Activated CD4-positive, alpha-beta T cell treated with anti-CD3 and anti-CD28 coated beads, Interleukin-10, Interleukin-2, amounts not matched to agents 100 ng/mL and 50 ng/mL, durations not matched to agents 16 hours and 8 hours (primary cell): ENCODE measurements at places on chromosomes 16 and 17.

GRCh38 chr17:68184816-68185436, 62.9 kb upstream of the AMZ2 start:
- peak; percentile 81 for DNase-seq

DNA sequence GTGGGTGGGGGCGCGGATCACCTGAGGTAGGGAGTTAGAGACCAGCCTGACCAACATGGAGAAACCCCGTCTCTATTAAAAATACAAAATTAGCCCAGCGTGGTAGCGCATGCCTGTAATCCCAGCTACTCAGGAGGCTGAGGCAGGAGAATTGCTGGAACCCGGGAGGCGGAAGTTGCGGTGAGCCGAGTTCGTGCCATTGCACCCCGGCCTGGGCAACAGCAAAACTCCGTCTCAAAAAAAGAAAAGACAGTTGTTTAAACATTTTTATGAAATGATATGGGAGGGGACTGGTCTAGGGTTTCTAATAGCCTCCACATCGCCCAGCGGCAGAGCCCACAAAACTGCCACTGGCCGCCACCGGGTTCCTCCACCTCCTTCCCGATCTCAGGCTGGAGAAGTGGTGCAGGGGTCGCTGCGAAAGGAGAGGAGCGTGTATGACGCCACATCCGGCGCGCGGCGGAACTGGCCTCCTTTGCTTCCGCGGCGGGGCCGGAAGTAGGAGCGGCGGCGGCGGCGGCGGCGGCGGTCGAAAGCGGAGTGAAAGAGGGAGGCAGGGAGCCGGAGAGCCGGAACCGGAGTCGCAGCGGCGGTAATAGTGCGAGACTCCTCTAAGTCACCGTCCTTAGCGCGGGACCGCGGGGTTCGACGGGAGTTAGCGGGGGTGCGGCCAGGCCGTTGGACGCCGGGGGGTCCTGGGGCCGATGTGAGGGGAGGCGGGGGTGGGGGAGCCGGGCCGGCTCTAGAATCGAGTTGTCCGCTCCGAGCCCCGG, at the start of gene PPP4C:
Gene PPP4C, plus strand, starts transcription at position 492 of the 773 bp plus-strand sequence. CDS start 384 bp downstream, outside the sequence.
- DNase-seq: peak; percentile 92

DNA sequence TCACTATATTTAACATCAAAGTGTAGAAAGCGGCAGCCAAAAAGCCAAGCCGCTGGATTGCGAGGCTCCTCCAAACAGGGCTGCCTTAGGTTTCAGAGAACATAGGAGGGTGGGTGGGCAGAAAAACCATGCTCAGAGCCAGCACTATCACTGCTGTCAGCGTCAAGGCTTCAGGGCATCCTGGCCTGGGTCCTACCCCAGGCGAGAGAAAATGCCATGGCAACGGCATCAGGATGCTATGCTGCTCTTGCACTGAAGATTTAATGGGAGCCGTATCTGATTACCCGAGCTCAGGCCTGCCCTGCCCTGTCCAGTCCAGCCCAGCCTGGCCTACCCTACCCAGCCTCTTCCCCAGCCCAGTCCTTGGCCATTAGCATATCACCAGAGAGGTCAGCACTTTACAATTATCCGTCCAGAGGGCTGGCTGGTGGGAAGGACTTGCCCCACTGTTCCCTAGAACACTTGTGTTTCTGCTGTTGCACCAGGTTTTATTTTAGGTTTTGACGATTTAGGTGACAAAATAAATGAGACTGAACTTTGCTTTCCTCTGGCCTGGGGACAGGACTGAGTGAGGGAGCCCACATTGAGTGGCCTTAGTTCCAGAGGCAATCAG, 61.1 kb downstream of the TOM1L2 start:
- no peak for DNase-seq

DNA sequence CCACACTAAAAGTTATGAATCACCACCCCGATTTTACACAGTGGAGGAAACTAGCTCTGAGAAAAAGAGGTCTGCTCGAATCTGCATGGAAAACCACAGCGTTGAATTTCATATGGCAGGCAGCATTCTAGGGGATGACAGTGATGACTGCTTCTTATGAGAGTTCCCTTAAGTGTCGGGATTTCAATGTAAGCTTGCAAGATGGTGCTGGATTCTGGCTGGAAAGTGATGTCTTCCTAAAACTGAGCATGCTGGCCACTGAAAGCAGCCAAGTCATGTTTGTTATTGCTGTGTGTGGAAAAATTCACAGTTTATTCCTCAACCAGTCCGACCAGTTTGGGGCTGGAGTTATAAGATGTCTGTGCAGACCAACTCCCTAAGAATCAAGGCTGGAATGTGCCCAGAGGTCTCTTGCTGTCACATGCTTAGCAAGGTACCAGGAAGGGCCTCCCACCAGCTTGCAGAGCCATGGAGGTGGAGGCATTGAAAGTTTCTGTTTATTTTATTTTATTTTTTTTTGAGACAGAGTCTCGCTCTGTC, 37.2 kb upstream of the GAN start:
- DNase-seq: no peak

- no peak for DNase-seq
Measured at GRCh38 chr16:48112600-48112999, 43.2 kb downstream of the ABCC12 start.

- no peak for DNase-seq
Measured at GRCh38 chr16:6704306-6704930, 628.2 kb upstream of the RBFOX1 start.

DNA sequence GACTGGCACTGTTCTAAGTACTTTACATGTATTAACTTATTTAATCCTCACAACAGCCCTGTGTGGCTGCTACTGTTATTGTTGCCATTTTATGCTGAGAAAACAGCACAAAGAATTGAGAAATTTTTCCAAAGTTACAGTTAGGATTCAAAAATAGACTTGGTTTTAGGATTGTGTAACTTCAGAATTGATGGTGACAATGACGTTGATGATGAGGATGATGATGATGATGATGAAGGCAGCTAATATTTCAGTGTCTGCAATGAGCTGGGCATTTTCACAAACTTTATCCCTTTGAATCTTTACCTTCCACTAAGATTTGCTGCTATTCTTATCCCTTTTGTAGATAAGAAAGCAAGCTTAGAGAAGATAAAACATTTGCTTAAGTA, 22.1 kb downstream of the PRKCB start:
- no peak for DNase-seq

- no peak for DNase-seq
Measured at GRCh38 chr17:76635659-76636360, 7.7 kb downstream of the ST6GALNAC1 start.

- DNase-seq: peak; percentile 26
Measured at GRCh38 chr17:16906680-16907079, 65.2 kb downstream of the TNFRSF13B start.

- DNase-seq: no peak
Measured at GRCh38 chr16:72442385-72443158, 270.6 kb upstream of the PMFBP1 start.

- no peak for DNase-seq
Measured at GRCh38 chr17:43946781-43947180, 4.5 kb upstream of the PPY start.

DNA sequence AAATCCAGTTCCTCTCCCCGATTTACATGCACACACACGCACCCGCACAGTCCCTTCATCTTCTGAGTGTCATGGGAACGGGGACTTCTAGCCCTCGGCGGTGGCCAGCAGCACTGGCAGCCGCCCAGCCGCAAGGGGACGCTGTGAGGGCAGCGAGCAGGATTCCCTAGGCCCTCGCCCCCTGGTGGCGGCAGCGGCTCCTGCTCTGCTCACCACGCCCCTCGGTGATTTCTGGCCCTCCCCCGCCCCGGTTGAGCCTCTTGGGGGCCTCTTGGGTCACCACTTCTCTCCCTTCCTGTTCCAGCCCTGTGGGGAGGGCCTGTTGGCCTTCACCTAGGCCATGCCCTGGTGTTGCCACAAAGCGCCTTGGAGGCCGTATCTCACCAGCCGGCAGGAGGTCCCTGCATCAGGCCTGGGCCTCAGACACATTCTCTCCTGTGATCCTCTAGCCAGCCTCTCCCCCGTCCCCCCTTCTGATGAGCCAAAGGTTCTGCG, 75.2 kb upstream of the KSR1 start:
- peak; percentile 83 for DNase-seq

DNA sequence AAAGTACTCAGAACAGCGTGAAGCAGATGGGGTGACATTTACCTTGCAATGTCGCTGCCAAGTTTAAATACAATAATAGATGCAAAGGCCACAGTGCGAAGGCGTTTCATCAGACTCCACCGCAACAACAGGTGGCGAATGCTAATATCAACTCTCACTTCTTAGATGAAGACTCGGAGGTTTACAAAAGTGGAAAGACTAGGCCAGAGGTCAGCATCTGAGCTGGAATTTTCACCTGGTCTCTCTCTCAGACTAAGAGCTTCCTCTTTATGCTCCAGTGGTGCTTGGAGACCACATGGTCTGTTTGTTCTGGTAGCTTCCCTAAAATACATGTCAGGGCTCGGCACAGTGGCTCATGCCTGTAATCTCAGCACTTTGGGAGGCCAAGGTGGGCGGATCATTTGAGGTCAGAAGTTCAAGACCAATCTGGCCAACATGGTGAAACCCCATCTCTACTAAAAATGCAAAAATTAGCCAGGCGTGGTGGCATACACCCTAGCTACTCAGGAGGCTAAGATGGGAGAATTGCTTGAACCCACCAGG, 169.1 kb downstream of the XYLT1 start:
- no peak for DNase-seq

DNA sequence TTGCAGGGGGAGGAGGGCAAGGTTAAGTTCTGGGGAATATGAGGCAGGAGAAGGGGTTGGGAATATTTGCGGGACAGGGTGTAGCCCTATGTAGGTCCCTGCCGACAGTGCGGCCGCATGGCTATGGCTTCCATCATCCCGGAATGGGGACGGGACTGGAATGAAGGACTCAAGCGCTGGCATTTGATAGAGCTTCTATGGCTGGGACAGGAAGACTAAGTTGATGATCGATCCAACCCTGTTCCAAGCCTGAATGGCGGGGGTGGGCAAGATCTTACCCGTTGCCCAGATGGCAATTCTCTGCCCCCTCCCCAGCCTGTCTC, 47.1 kb downstream of the SRCIN1 start:
- no peak for DNase-seq

DNA sequence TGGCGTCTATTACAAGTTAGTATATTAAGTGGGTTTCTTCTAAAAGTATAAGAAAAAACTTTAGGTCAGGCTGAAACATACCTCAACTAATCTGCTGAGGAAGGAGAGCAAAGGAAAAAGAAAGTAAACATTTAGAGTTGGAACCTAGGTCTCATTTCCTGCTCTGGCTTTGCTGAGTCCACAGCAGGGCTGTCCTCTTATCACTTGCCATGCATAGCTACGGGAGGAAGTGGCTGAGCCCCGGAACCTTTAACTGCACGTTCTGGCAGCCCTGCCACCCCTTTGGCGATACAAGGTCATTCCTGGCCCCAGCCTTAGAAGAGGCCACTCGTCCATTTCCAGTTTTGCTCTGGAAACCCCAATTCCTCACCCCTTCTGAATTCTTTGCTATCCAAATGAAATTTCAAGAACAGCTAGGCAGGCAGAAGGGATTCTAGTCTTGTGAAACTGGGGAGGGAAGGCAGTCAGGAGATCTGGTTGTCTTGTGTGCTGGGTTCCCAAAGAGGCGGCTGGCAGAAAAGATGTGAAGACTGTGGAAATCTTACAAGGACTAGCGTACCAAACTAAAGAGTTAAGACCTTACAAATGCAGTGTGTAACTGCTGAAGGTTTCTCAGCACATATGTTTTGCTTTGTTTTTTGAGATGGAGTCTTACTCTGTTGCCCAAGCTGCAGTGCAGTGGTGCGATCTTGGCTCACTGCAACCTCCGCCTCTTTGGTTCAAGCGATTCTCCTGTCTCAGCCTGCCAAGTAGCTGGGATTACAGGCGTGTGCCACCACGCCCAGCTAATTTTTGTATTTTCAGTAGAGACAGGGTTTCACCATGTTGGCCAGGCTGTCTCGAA, 19.1 kb downstream of the WIPI1 start:
- peak; percentile 77 for DNase-seq

- DNase-seq: peak; percentile 68
Measured at GRCh38 chr17:48610282-48611211, at the start of gene HOXB7. Gene HOXB7, minus strand, starts transcription at chr17:48611017. Its CDS starts 99 bp downstream, at chr17:48610918.

DNA sequence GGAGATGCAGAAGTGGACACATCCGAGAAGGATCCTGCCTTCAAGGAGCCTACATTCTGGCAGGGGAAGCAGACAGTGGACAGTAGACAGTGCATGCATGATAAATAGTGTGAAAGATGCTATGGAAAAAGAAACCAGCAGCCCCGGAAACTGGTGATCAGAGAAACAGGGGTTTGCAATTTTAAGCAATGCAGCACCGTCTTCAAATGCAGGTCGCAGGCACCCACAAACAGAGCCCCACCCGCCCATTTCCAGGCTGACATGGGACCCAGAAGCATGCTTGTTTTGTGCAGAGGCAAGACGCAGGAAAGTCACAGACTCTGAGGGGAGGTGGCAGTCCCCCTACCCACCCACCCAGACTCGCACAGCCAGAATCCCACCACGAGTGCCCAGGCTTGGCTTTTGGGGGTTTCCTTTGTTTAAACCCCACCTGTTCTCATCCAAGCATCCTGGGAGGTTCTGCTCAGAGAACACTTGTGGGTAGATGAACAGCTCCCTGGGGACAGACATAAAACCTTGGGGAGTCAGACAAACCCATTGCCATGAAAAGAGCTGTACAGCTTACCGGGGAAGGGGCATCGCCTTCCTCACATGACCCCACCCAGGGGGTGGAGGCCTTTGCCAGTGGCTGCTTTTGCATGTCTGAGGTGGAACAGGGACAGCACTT, 114.3 kb downstream of the MGAT5B start:
- no peak for DNase-seq

DNA sequence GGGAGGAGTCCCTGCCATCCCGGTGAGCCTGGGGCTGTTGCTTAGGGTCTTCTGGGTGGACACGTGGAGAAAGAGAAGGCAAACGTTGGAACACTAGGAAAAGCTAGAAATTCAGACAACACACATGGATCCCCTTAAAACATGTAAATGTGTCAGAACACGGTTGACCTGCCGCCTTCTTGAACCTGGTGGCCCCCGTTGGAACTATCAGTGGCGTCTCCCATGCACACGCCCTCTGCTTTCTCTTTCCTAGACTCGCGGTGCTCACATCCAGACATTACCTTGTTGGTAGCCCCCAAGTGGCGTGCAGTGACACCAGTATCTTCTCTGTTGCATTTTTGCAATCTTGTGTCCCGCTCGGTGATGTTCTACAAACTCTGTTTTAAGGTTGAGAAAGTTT, 18.6 kb downstream of the CIBAR2 start:
- no peak for DNase-seq

DNA sequence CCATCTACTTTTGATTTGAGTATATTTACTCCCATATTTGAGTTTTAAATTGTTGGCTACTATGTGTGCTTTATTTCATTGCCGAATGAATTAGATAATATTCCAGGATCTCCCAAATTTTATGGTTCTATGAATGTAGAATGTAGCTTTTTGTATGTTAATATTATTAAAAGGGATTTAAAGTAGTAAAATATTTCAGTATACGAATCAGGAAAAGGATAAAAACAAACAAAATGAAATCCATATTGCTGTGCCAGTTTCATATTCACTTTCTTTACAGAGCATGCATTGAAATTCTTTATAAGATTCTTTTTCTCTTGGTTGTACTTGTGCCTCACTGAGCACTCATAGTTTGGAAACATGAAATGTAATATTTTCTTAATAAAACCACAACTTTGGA, 155.1 kb downstream of the CHD9 start:
- DNase-seq: no peak

- no peak for DNase-seq
Measured at GRCh38 chr17:2862197-2862596, 66.0 kb downstream of the RAP1GAP2 start.
